ENCODE measurements at places on chromosomes 11 and 22. TPM values are rescaled to one million over a fixed set of nuclear protein-coding genes. Genes with fewer than 3 reads are reported as not detected.

- H3K36me3 ChIP-seq = no peaks in the 10 kb centered on the region
- no peaks in the 10 kb centered on the region for H3K27me3 ChIP-seq
- H3K4me1 ChIP-seq = 0 out of 2 replicates have a peak, but pooled peaks cover 2% of the 10 kb centered on the region
- no peak overlapping the region for H3K27ac ChIP-seq
Measured at GRCh38 chr22:29477723-29478318, 2.2 kb upstream of the NEFH start.

DNA sequence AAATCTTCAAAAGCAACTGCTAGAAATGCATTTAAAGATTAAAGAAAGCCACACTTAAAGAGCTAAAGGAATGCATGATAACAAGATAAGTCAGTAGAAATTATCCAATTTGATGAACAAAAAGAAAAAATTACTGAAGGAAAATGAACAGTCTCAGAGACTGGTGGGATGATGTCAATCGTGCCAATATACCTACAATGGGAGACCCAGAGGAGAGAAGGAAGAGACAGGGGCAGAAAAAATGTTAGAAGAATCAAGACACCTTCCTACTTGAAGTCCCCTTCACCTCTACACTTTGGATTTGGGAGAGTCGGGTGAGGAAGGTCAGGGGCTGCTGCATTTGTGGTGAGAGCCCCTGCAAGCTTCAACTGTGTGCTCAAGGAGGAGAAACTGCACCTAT is 216.3 kb downstream of the BUD13 start:
- H3K36me3 ChIP-seq = no peaks in the 10 kb centered on the region
- no peak overlapping the region for H3K4me3 ChIP-seq
- no peak for DNase-seq
- H3K27ac ChIP-seq = no peak overlapping the region
- no peaks in the 10 kb centered on the region for H3K4me1 ChIP-seq

- H3K4me3 ChIP-seq = no peak overlapping the region
- DNase-seq = no peak
- no peaks in the 10 kb centered on the region for H3K27me3 ChIP-seq
- H3K4me1 ChIP-seq = no peaks in the 10 kb centered on the region
- H3K27ac ChIP-seq = no peak overlapping the region
Measured at GRCh38 chr11:121572571-121573059, 119.8 kb upstream of the SORL1-AS1 start.

The BIRC3 gene
- 65.4 TPM for total RNA-seq

- peaks cover 2% of the 10 kb centered on the region for H3K27me3 ChIP-seq
- H3K4me1 ChIP-seq = no peaks in the 10 kb centered on the region
Measured at GRCh38 chr22:49658902-49659280, 168.8 kb downstream of the BRD1 start.

DNA sequence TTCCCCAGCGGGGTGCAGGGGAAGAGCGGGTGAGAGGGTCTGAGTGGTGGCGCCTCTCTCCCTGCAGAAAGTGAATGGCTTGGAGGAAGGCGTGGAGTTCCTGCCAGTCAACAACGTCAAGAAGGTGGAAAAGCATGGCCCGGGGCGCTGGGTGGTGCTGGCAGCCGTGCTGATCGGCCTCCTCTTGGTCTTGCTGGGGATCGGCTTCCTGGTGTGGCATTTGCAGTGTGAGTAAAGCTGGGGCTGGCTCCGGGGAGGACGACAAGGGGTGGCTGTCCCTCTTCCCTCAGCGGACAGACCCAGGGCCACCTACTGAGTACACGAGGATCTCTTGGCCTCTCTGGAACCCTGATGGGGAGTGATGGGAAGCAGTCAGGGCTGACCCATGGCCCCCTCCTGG is 28.5 kb downstream of the ST14 start:
- DNase-seq = no peak
- no peak overlapping the region for H3K4me3 ChIP-seq
- no peaks in the 10 kb centered on the region for H3K36me3 ChIP-seq
- H3K27me3 ChIP-seq = no peaks in the 10 kb centered on the region

The DGCR8 gene
- 35.0 TPM for total RNA-seq

GRCh38 chr11:117282956-117283355 is 8.2 kb upstream of the BACE1-AS start:
- H3K27me3 ChIP-seq = no peaks in the 10 kb centered on the region
- no peak overlapping the region for H3K4me3 ChIP-seq
- peaks cover 3% of the 10 kb centered on the region for H3K36me3 ChIP-seq
- H3K4me1 ChIP-seq = no peaks in the 10 kb centered on the region

- H3K4me1 ChIP-seq = no peaks in the 10 kb centered on the region
- H3K27me3 ChIP-seq = no peaks in the 10 kb centered on the region
- no peak for DNase-seq
- H3K27ac ChIP-seq = peak overlapping the region; percentile 36
- H3K4me3 ChIP-seq = no peak overlapping the region
Measured at GRCh38 chr11:85732965-85733364, 47.0 kb upstream of the CCDC89 start.

The OR8D4 gene
- not detected for total RNA-seq

DNA sequence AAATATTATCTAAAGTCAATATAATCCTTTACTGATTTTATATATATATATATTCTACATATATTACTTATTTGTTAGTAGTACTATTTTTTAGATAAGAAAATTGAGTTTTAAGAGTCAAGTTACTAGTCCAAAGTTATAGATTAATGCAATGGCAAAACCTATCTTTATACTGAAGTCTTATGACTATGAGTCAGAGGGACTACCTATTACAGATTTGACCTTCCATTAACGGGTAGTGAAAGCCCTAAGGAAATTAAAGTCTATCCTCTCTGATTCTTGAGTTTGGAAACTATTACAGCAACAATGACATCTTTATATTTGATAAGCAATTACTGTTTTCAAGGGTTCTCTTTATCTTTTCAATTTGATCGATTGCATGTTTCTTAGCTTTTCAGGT is 315.8 kb downstream of the CASP12 start:
- no peaks in the 10 kb centered on the region for H3K27me3 ChIP-seq
- no peak overlapping the region for H3K4me3 ChIP-seq
- no peaks in the 10 kb centered on the region for H3K36me3 ChIP-seq
- no peaks in the 10 kb centered on the region for H3K4me1 ChIP-seq
- DNase-seq = no peak

The HBB gene
- total RNA-seq = 0.72 TPM

- no peak overlapping the region for H3K27ac ChIP-seq
- no peak overlapping the region for H3K4me3 ChIP-seq
- H3K27me3 ChIP-seq = no peaks in the 10 kb centered on the region
Measured at GRCh38 chr11:103927535-103927934, 108.9 kb upstream of the DDI1 start.

The CCDC73 gene
- not detected for total RNA-seq

GRCh38 chr11:57191311-57192219 is 9.8 kb downstream of the LRRC55 start:
- no peak overlapping the region for H3K27ac ChIP-seq
- no peak overlapping the region for H3K4me3 ChIP-seq
- H3K4me1 ChIP-seq = no peaks in the 10 kb centered on the region
- DNase-seq = no peak
- H3K27me3 ChIP-seq = no peaks in the 10 kb centered on the region
- no peaks in the 10 kb centered on the region for H3K36me3 ChIP-seq

GRCh38 chr22:23079240-23079768 is 9.0 kb downstream of the GNAZ start:
- H3K4me3 ChIP-seq = no peak overlapping the region
- H3K36me3 ChIP-seq = no peaks in the 10 kb centered on the region
- no peaks in the 10 kb centered on the region for H3K27me3 ChIP-seq
- no peak for DNase-seq
- no peak overlapping the region for H3K27ac ChIP-seq

DNA sequence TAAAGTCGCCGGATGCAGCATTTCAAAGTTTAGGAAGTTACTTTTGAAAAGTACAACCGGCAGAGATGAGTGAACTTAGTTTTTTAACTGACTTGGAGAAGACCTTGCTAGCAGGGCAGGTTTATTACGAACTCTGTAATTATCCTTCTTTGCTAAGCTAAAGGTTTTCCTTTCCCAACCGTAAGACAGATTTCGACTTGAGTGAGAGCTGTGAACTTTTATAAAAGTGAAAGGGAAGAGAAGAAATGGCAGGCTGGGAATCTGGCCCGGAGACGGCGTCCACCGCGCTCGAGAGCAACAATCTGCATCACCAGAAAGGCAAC is 659 bp upstream of the TEAD1 start:
- no peaks in the 10 kb centered on the region for H3K27me3 ChIP-seq
- no peaks in the 10 kb centered on the region for H3K36me3 ChIP-seq
- H3K4me3 ChIP-seq = peak overlapping the region; percentile 74
- peaks cover 26% of the 10 kb centered on the region for H3K4me1 ChIP-seq
- DNase-seq = no peak
- peak overlapping the region; percentile 85 for H3K27ac ChIP-seq

The PRG3 gene
- not detected for total RNA-seq
